ENCODE measurements at places on chromosomes 4 and X.

- no peak for DNase-seq
Measured at GRCh38 chr4:120557372-120557771, 365.2 kb downstream of the PRDM5 start.

DNA sequence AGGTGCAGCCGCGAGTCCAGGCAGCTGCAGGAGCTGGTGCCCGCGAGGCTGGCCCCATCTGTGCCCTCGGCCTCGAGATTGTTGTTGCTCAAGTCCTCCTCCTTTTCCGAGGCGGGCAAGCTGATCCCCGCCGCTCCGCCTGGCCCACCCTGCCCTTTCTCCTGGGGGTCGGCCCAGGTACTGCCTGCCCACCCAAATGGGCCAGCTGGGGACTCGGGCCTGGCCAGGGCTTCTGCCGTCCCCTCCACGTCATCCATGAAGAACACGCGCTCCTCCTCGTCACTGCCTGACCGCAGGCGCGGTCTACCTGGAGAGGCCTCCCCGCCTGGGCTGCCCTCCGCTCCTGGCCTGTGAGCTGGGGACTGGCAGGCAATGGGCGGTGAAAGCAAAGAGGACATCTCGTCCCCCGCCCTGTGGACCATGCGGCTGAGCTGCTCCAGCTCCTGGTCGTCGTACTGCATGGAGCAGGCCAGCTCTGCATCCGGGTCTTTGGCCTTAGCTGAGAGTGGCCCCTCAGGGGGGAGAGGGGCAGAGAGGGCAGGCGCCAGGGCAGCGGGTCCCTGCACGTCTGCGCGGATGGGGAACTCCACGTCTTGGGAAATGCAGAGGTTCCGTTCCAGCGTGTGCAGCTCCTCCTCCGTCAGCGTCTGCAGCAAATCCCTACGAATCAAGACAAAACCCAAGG lies 43.1 kb upstream of the MXD4 start:
- DNase-seq: no peak

GRCh38 chr4:173403051-173403450 lies 4.1 kb upstream of the SCRG1 start:
- no peak for DNase-seq

- DNase-seq: no peak
Measured at GRCh38 chr4:70471897-70472296, at the start of gene MUC7. Gene MUC7 (plus strand): TSS chr4:70472197. CDS start chr4:70474022, 1,825 bp downstream.

- no peak for DNase-seq
Measured at GRCh38 chr4:94715726-94716125, 42.0 kb upstream of the BMPR1B start.

GRCh38 chr4:174496631-174497432 lies 25.5 kb downstream of the HPGD start:
- no peak for DNase-seq

GRCh38 chr4:72557021-72557420 lies 12.0 kb downstream of the ADAMTS3 start:
- DNase-seq: no peak

DNA sequence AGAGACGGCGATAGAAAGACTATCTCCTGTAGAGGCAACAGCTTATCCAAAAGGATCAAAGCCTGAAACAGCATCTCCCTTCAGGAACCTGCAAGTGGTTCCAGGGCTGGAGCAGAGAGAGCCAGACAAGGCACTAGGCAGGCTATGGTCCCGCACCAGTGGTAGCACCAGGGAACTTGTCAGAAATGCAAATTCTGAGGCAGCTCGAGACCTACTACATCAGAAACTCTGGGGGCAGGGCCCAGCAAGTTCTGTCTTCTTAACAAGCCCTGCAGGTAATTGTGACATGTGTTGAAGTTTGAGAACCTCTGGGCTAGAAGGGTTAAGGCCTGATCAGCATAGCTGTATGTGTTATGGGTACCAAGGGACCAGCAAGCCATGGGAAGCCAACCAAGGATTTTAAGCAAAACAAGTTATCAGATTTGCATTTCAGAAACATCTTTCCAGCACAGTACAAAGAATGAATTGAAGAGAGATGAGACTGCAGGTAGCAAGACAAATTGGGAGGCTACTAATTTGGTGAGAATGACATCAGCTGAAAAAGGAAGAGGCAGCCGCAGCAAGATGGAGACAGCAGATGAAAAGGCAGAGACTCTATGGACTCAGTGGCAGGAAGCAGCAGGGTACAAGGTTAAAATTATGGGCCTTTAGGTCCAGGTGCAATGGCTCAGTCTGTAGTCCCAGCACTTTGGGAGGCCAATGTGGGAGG lies 139.7 kb downstream of the TSPAN5 start:
- no peak for DNase-seq

- DNase-seq: no peak
Measured at GRCh38 chrX:13581554-13581953, 12.2 kb downstream of the EGFL6 start.

All from AG04449 (cell line).